ENCODE measurements at places on chromosomes 6 and 20.

DNA sequence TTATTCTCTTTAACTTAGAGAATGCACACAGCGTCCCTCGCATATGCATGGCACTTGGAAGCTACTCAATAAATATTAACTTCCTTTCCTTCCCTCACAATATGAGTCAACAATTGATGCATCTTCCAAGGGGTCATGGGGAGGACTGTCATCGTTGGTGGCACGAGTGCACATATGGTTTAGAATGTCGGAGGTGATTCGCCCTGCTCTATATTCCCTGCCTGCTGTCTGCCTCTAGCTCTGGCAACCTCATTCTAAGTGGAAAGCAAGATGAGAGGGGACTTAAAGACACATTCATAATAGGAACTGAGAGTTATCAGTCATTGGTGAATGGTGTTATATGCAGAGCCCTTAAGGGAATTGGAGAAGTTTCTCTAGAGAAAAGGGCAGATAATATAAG lies 44.6 kb downstream of the MAK start:
- no peak for DNase-seq

DNA sequence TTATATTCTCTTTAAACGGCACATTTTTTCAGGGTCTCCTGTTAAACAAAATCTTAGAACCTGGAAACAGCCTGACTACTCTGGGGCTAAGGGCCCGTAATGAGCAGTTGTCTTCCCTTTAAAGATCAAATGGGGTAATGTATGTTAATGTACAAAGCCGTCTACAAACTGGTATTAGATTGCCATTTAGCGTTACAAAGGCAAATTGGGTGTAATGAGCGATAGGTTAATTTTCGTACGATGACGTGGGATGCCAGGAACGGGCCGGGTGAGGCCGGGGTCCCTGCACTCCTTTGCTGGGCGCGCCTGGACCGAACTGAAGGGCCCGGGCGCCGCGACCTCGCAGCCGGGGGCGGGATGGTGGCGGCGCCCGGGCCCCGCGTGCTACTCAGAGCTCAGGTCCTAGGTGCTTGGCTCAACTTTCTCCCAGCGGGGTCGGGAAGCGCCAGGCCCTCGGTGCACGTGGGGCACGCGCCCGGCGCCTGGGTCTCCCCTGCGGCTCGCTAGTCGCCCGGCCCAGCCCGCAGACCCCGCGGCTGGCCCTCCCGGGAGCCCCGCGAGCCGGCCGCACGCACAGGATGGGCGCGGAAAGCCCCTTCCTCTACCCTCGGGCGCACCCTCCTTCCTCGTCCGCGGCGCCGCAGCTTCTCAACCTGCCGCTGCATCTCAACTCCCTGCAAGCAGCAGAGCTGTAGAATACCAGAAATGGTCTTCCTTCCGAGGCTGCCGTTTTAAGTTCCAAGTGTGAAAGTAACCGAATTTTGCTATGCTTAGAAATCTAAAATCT lies 5.9 kb downstream of the NKX2-4 start:
- DNase-seq, result no peak

DNA sequence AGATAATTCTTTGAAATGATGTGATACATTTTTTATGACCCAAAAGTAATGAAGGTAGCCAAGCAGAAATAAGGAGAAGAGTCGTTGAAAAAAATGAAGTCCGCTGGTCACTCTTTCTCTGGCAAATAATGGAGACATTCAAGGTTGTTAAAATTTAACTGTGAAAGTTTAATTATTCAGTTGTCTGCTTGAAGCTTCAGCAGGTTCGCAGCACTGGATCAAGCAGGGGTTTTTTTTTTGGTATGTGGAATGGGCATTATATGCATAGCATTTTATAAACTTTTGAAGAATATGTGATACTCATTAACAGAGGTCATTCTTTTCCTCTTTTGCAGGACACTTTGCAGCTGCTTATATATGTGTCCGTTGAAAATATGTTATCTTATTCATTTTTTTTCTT lies 21.6 kb upstream of the FUT9 start:
- no peak for DNase-seq

DNA sequence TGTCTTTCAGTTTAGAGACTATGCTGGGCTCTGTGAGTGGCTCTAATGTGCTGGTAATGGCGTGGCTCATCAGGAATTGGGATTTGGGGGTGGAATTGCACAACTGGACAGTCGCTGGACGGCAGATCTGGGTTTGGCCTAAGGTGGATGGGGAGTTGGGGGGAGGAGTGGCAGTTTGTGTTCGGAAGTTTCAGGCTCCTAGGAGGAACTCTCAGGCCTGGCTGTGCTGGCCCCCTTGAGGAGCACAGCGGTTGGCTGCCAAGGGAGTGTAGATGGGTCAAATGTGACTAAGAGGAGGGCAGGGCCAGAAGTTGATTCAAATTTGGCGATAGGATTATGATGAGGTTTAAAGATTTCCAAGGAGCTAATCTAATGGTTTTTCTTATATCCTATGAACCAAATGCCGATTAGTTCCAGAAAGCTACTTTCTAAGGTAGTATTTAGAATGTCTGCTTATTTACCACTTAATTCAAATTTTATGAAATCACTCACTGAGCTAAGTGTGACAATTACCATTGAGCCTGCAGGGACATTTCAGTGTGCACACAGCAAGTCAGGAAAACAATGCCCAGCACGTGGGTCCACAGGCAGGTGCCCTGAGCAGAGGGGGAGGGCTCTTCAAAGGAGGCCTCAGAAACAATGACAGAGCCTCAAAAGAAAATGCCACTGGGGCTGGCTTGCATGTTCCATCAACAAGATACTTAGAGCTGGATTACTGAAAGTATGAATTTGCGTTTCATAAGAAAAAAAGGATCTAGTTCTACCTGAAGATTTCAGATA lies 111.0 kb downstream of the GJA10 start:
- DNase-seq, result no peak

DNA sequence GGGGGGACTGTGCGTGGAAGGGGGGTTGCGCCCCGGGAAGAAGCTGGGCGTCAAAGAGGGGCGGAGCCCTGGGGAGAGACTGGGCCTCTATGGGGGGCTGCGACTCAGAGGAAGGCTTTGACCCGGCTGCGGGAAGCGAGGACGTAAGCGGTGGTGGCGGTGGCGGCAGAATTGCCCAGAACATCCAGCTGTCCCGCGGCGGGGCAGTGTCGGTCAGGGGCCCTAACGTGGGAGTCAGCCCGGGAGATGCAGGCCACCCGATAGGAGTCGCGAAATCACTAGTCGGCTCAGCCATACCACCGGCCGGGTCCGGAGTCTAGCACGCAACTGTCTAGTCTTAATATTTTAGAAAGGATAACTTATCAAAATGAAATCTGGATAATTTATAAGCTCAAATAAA lies 387.6 kb upstream of the EYS start:
- no peak for DNase-seq

GRCh38 chr20:46031701-46032254 lies 2.8 kb downstream of the SLC12A5 start:
- no peak for DNase-seq

DNA sequence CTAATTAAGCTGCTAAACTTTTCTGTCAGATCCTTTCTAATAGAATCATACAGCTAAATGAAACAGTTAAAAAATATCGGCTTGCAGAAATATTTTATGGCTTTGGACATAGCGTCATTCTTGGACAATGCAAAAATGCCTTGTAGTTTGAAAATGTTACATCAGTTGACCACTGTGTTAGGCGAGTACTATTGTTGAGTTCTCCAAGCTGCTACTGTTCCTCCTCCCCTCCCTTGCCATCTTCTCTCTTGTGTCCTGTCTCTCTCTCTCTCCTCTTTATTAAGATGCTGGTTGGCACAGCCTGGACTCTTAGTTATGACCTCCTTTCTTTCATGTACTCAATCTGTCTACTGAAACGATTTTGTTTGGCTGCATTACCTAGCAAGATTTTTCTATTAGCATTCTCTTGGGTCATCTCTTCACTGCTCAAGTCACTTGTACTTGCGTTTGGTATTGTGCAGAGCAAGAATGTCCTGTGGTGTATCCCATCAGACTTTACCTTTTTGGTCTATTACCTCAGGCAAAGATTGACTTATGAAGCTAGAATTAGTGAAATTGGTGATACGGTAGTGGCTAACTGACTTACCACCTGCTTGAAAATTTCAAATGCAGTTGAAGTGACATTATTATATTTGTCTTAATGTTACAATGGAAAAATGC lies 127.9 kb downstream of the FARS2 start:
- no peak for DNase-seq

GRCh38 chr6:55963301-55963700 lies 87.9 kb upstream of the BMP5 start:
- DNase-seq, result no peak

Data from T-helper 1 cell (primary cell).